HAP-1 (cell line): ENCODE measurements at places on chromosomes 16 and 17.

- DNase-seq = no peak
Observed at GRCh38 chr17:66684261-66684660, 150.7 kb upstream of the CACNG5 start.

DNA sequence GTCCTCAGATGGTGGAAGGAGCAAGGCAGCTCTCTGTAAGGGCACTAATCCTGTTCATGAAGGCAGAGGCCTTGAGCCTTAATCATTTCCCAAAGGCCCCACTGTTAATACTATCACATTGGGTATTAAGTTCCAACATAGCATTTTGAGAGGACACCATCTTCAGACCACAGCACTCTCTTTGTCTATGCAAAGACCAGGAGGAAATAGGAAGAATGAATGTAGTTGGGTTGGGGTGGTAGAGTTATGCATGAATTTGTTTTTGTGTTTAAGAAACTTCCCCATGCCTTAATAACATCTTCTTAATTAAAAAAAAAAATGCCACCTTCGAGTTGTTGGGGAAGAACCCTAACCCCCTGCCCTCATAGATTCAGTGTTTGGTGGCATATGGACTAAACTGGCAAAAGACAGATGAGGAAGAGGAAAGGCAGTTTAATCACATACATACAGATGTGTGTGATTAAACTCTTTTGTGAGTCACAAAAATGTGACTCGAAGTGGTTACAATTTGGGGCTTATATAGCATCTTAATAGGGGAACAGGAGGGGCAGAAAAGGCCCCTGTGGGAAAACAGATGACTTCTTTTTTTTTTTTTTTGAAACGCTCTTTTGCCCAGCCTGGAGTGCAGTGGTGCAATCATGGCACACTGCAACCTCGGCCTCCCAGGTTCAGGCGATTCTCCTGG is 35.0 kb upstream of the SLC5A10 start:
- DNase-seq = no peak

- DNase-seq = no peak
Observed at GRCh38 chr17:67576471-67577115, 141.1 kb upstream of the NOL11 start.

GRCh38 chr16:11517961-11518360 is 68.8 kb downstream of the LITAF start:
- DNase-seq = no peak

DNA sequence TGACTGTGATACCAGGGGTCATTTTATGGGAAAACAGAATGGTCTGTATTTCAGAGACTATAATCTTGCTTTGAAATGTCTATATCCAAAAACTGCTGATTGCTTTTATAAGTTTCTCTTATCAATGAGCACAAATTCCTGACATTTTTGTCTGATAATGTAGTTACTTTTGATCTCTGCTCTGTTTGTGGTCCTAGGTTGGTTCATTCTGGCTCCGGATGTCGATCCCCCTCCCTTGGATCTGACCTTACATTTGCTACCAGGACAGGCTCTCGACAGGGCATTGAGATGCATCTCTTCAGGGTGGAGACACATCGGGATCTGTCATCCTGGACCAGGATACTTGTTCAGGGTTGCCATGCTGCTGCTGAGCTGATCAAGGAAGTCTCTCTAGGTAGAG is 27.3 kb upstream of the VPS4A start:
- DNase-seq = no peak
